Hematopoietic multipotent progenitor cell treated with erythropoietin and hydrocortisone succinate and interleukin-3 and kit ligand, for 4 days (in vitro differentiated cells): ENCODE measurements at places on chromosomes 2 and 18.

DNA sequence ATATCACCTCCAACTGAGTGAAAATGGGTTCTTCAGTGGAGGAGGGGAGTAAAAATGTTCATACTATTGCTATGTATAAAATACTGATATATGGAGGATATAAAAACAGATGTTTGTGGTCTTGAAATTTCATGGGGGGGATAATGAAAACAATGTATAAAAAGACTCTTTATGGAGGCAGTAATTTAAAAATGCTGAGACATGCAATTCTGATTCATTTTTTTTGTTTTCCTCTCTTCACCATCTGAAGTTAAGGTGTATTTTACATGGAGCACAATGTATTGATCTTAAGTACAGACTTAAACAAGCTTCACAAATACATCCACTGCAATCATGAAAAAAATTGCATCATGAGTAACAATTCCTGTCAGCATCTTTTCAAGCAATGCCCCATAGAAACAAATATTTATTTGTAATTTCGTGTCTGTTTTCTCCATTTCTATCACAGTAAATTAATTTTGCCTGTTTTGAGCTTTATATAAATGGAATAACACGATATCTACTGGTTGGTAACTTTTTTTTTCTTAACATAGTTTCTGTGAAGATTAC lies 393.2 kb upstream of the ZNF804A start:
- no peak for DNase-seq

GRCh38 chr2:237961637-237962036 lies 5.2 kb upstream of the UBE2F start:
- DNase-seq = no peak

GRCh38 chr2:8889978-8890377 lies 52.6 kb upstream of the KIDINS220 start:
- DNase-seq = no peak

- no peak for DNase-seq
Measured at GRCh38 chr2:108634011-108634410, 85.3 kb upstream of the RANBP2 start.

GRCh38 chr2:169260846-169261642 lies 101.3 kb downstream of the LRP2 start:
- peak; percentile 5 for DNase-seq

DNA sequence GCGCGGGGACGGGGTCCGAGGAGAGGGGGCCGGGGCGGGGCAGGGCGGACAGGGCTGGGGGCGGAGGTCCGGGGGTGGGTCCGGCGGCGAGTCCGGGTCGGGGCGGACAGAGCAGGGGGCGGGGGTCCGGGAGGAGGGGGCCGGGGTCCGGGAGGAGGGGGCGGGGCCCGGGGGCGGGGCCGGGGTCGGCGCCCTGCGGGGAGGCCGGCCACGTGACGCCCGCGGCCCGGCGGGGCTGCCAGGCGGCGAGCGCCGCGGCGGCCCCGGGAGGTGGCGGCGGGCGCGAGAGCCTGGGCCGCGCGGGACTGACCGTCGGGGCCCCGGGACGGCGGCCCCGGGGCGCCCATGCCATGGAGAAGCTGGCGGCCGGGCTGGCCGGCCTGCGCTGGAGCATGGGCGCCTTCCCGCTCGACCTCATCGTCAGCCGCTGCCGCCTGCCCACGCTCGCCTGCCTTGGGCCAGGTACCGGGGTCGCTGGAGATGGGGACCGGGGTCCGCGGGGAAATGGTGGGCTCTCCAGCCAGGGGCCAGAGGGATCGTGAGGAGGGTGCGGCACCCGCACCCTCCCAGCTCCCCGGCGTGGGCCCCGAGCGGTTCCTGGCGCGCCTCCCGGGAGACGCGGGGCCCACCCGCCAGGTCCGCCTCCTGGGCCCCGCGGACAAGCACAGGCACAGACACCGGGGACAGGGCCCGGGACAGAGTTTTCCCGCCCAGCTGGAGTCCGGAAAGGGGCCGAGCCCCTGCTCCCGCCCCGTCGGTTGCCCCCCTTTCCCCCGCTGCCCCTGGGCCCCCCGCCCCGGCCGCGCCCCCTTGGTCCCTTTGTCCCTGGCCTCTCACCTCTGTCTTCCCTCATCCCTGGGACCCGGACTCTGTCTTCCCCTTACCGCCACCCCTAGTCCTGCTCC lies at the start of gene GAREM2:
Gene GAREM2 (plus strand): TSS at position 218 of the 905 bp plus-strand sequence. CDS start 133 bp downstream, at position 351.
- no peak for DNase-seq

DNA sequence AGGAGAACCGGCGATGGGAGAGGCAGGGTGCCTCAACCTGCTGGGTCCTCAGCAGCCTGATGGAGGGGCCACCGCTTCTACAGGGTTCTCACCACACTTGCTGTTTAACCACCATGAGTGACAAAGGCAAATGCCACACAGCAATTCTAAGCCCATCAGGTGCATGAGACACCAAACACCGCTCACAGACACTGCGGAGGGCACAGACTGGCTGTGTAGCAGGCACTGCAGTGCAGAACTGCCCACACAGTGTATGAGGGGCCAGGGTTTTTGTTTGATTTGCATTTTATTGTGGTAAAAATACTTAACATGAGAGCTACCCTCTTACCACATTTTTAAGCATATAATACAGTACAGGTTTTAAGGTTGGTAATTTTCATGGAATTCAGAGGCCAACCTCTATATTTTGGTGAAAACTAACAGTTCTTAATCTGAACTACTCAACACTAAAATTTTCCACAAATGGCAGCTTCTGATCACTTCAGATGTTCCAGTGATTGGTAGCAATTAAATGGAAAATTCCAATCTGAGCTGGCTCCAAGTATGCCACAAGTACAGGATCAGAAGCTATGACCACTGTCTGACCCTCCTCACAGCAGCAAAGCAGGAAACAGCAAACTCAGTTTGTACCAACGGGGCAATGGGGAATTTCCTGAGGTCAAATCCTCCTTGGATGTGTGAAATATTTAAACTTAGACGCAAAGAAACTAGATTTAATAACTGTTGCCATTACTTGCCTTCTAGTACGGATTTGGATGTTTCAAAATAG lies 67.7 kb downstream of the FAM210A start:
- no peak for DNase-seq

GRCh38 chr2:23532391-23533337 lies 147.7 kb downstream of the KLHL29 start:
- DNase-seq = no peak

- no peak for DNase-seq
Measured at GRCh38 chr2:69810550-69810949, 18.9 kb upstream of the GMCL1 start.

GRCh38 chr2:3265981-3266924 lies 111.4 kb downstream of the EIPR1 start:
- DNase-seq = peak; percentile 36
